Stimulated activated CD8-positive, alpha-beta memory T cell treated with anti-CD3 and anti-CD28 coated beads, Interleukin-7, amount 100 ng/mL, for 48 hours (primary cell): ENCODE measurements at places on chromosomes 2 and 18.
A peak's percentile ranks its signal among the peaks of the same experiment; 100 is the strongest.

DNA sequence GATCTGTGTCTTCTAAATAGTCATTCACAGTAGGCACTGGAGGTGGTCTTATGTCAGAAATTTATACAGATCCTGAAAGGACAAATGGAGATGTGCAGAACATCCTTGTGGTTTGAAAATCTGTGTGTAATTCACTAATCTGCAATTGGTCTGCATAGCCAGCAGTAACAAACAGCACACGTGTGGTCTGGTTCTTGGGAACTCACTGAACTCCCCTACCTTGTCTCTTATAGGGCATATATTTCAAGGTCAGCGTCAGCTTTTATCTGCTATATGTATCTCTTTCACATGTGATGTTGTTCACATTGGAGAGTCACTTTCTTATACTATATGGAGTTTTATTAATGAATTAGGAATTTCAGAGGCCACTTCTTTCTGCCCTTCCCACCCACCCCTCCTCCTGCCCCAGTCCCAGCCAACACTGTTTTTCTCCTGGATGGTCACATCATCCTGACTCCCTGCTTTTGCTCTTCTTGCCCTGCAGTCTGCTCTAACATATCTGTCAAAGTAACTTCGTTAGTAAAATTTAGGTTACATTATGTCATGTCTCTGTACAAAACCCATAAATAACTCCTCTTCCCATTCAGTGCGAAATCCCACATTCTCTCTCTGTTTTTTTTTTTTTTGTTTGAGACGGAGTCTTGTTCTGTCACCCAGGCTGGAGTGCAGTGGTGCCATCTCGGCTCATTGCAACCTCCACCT lies 35.4 kb upstream of the CABYR start:
- DNase-seq: no peak

DNA sequence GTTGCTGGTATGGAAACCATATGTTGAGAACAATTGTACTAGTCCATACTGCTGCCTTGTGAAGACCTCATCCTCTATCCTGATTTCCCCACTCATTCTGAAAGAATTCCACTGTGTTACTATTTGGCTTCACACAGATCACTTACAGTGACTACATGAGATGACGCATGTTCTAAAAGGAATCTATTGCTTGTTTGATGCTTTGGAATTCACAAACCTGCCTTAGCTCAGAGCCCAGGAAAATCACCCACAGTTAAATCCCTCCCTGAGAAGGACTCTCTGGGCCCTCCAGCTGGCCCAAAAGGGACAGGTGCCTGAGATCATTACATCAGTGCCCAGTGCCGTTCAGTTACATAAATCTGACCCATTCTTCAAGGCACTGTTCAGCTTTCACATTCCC lies 45.3 kb downstream of the KLHL29 start:
- no peak for DNase-seq

- no peak for DNase-seq
Observed at GRCh38 chr2:37376421-37377186, 32.2 kb downstream of the QPCT start.

- no peak for DNase-seq
Observed at GRCh38 chr18:23170137-23170536, 34.9 kb downstream of the CABLES1 start.

- no peak for DNase-seq
Observed at GRCh38 chr2:99101697-99102096, 39.8 kb upstream of the C2orf15 start.

- no peak for DNase-seq
Observed at GRCh38 chr18:8215741-8216140, 393.5 kb upstream of the RAB12 start.

DNA sequence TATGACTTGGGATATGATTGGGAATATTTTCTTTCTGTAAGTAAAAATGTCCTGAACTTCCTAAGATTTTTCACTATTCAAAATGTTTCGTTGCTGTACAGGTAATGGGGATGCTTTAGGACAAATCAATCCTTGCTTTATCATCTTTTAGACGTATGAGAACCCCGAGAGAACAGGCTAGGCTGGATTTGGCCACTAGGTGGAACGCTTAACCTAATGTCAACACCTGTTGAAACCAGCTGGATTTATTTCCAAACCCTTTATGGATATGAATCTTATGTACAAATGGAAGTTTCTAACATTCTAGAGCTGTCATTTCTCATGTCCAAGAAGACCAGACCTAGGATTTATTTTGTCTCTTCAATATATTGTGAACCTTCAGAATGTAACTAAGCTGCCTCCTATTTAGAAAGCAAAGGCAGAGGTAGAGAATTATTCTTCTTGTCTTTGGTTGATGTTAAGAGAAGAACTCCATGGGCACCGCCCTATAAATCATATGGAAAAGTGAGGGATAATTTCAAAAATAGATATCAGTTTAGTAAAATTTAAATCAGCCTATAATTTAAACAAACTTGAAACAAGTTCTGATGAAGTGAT lies 96.7 kb downstream of the PMAIP1 start:
- DNase-seq: no peak

GRCh38 chr18:48695671-48696070 lies 156.8 kb downstream of the CTIF start:
- DNase-seq: no peak

DNA sequence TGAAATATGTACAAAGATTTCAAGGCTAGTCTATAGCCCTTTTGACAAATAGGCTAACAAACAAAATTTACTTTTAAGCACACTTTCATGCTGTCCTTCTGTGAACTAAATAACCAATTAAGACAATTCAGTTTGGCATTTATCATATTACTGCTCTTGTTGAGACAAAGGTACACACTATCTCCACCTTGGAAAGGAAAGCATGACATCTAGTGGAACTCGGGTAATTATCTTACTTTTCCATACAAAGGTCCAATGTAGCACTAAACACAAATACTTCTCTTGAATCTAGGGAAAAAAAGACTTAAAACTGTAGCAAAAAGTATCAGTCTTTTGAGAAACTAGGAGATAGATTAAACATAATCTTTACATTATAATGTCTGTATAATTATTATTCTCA lies 125.0 kb upstream of the CD226 start:
- no peak for DNase-seq

DNA sequence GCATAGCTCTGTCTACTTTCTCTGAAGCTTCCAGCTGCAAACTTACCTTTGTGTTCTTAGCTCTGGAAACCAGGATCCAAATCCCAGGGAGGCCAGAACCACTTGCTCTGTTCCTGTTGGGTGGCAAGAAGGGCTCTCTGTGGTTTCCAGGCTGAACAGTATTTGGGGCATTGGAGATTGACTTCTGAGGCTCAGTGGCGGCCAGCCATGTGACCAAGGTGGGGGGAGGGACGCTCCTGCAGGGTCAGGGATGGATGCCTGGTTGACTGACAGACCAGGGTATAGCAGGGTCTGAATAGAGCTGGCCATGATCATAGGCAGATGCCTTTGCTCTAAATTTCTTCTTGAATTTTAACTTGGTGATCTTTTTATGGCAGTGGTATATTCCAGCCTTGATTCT lies 15.1 kb downstream of the SLC4A5 start:
- DNase-seq: no peak

- no peak for DNase-seq
Observed at GRCh38 chr2:69989009-69989408, 27.6 kb upstream of the ASPRV1 start.

GRCh38 chr2:181780657-181781056 lies 100.3 kb upstream of the NEUROD1 start:
- no peak for DNase-seq

- no peak for DNase-seq
Observed at GRCh38 chr2:212227755-212228154, 310.8 kb downstream of the ERBB4 start.

GRCh38 chr2:167733747-167734146 lies 513.6 kb downstream of the STK39 start:
- no peak for DNase-seq

DNA sequence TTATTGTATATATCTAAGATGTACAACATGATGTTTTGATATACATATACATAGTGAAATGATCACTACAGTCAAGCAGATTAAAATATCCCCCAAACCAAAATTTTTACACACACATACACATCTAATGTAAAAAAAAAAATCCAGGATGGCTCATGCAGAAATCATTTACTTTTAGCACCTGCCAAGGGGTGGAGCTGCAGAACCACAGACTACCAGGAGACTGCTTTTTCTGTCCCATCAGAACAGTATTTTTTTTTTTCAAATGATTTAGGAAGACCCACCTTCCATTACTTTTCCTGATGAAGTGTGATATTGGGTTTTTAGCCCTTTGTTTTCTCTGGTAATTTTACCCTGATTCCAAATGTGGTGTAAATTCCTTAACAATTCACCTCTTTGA lies 61.9 kb downstream of the AQP4 start:
- no peak for DNase-seq

- no peak for DNase-seq
Observed at GRCh38 chr2:161420406-161421074, 4.4 kb downstream of the TBR1 start.

DNA sequence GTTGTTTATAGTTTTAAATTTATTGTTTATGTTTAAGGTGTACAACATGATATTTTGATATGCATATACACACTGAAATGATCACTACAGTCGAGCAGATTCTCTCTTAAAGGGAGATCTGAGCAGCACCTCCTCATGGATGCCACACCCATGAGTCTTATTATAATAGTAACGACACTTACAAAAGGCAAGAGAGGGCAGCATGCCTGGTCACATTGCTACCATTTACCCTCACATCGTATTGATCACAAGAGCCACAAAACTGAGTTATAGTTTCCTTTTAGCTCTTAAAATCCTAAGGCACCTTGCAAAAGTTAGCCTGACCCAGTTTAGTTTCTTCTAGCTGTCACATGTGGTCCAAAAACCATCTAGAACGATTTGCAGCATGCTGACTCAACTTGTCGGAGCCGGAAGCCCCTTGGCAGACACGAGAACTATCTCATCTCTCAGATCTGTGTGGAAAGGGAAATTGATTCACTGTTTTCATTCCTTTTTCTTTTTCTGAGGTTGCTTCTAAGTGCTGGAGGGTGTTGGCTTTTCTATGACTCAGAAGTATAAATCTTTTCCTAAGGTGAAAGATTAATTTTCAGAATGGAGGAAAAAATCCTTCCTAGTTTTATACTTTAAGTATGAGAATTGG lies 85.3 kb downstream of the CDC42EP3 start:
- DNase-seq: peak; percentile 79

DNA sequence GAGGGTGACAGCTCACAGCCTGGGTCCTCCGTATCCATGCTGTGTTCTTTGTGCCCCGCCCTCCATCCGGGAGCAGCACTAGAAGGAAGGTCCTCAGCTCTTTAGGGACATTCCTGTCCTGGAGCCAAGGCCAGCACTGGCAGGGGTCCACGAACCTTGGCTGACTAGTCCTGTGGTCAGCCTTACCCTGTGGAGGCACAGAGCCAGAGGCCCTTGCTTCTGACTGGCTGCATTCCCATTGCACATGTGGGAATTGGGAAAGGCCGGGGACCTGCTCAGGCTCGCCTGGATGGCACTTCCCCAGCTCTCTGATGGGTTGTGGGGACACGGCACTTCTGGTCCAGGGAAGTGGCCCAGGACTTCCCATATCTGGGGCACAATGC lies 24.9 kb upstream of the RHOB start:
- DNase-seq: no peak

DNA sequence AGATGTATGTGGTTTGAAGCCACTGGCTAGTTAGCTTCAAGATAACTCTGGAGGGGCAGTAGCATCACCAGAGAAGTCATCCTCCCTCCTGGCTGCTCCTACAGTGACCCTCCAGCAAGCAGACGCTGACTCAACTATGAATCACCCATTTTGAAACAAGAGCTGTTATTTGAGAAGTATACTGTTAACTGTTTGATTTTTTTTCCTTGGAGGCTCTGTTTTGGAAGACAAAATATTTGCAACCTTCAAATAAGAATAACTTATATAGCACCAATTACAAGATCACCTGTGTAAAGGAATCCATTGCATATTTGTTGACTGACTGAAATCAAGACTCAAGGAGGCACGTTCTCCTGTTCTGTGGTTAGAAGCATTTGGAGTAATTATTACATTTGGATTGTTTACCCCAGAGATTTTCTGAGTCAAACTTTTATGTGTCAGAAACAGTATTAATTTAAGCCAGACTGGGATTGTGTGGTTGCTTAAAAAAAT lies 313.8 kb downstream of the MTX2 start:
- DNase-seq: no peak

GRCh38 chr2:128227862-128228261 lies 90.8 kb downstream of the HS6ST1 start:
- no peak for DNase-seq

GRCh38 chr18:5903386-5903785 lies 8.1 kb upstream of the TMEM200C start:
- DNase-seq: no peak

- no peak for DNase-seq
Observed at GRCh38 chr2:174744111-174744510, 20.2 kb downstream of the CHRNA1 start.

- DNase-seq: no peak
Observed at GRCh38 chr2:138823666-138824065, 43.5 kb upstream of the NXPH2 start.

DNA sequence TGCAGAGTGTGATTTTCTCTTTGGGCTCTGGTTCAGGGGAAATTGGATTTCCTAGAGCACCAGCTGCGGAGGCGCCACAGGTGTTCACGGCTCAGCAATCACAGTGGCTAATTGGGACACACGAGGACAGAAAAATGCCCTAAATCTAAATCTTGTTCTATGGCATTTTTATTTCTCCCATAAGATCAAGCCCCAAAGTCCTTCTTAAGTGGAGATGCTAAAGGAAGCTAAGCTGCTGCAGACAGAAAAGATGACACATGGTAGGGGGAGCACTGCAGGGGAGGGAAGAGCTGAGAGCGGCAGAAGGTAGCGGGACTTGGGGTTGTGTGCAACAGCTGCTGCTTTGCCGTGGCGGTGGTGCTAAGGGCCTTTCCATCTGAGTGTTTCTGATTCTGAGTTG lies 280.6 kb downstream of the MYT1L start:
- no peak for DNase-seq

- no peak for DNase-seq
Observed at GRCh38 chr2:158967731-158968395, 577 bp upstream of the TANC1 start.

- no peak for DNase-seq
Observed at GRCh38 chr2:120111193-120111592, 98.3 kb downstream of the EPB41L5 start.

- no peak for DNase-seq
Observed at GRCh38 chr2:205776139-205776538, 93.8 kb downstream of the NRP2 start.

- no peak for DNase-seq
Observed at GRCh38 chr18:9057646-9058045, 44.9 kb upstream of the NDUFV2 start.

GRCh38 chr18:57748770-57749603 lies 54.1 kb downstream of the ATP8B1 start:
- DNase-seq: no peak
